ENCODE measurements at places on chromosomes 2 and 18. TPM values are rescaled to one million over a fixed set of nuclear protein-coding genes. Genes with fewer than 3 reads are reported as not detected.
A peak's percentile ranks its signal among the peaks of the same experiment; 100 is the strongest.

The EN1 gene
- total RNA-seq, result 12.6 TPM

- DNase-seq, result no peak
- H3K36me3 ChIP-seq, result no peaks in the 10 kb centered on the region
- peaks cover 13% of the 10 kb centered on the region for H3K27me3 ChIP-seq
- H3K27ac ChIP-seq, result no peak overlapping the region
- H3K4me3 ChIP-seq, result no peak overlapping the region
Observed at GRCh38 chr2:56211048-56211447, 27.3 kb downstream of the CCDC85A start.

- peaks cover 8% of the 10 kb centered on the region for H3K36me3 ChIP-seq
- H3K27me3 ChIP-seq, result no peaks in the 10 kb centered on the region
- no peak for DNase-seq
- peaks cover 8% of the 10 kb centered on the region for H3K4me1 ChIP-seq
Observed at GRCh38 chr18:49250816-49251388, 209.5 kb downstream of the DYM start.

The SP9 gene
- 1.9 TPM for total RNA-seq

DNA sequence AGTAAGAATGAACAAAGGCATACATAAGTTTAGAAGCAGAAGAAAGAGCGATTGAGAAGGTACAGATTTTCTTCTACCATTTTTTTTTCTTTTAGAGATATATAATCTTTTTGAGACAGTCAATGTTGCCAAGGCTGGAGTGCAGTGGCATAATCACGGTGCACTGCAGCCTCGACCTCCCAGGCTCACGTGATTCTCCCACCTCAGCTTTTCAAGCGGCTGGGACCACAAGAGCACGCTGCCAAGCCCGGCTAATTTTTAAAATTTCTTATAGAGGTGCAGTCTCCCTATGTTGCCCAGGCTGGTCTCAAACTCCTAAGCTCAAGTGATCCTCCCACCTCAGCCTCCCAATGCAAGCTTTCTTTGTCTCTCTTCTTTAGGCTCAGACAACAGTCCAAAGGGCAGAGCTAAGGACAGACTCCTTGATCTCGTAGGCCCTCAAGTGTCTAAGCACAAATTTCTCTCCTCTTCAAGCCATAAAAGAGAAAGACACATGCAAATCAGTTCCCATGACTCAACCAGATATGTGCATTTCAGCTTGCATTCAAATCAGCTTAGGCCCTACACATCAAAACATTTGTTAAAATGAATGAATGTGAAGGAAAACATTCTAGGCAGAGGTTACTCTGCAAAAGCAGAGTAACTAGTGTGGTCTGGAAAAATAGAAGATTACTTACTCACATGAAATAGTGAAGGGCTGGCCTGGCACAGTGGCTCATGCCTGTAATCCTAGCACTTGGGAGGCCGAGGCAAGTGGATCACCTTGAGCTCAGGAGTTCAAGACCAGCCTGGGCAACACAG is 18.0 kb downstream of the ITSN2 start:
- H3K36me3 ChIP-seq, result no peaks in the 10 kb centered on the region
- H3K4me1 ChIP-seq, result peaks cover 4% of the 10 kb centered on the region
- no peak overlapping the region for H3K27ac ChIP-seq
- H3K4me3 ChIP-seq, result no peak overlapping the region

GRCh38 chr2:41598161-41598894 is 449.5 kb upstream of the PKDCC start:
- no peaks in the 10 kb centered on the region for H3K27me3 ChIP-seq
- no peaks in the 10 kb centered on the region for H3K36me3 ChIP-seq
- H3K4me1 ChIP-seq, result no peaks in the 10 kb centered on the region
- no peak overlapping the region for H3K4me3 ChIP-seq
- H3K27ac ChIP-seq, result peak overlapping the region; percentile 7

The CNGA3 gene
- total RNA-seq, result 0.84 TPM

The PFN4 gene
- total RNA-seq, result 1.3 TPM

- peaks cover 58% of the 10 kb centered on the region for H3K4me1 ChIP-seq
- DNase-seq, result no peak
- H3K4me3 ChIP-seq, result no peak overlapping the region
- no peak overlapping the region for H3K27ac ChIP-seq
- peaks cover 6% of the 10 kb centered on the region for H3K36me3 ChIP-seq
Observed at GRCh38 chr2:121475811-121476571, 54.7 kb upstream of the RNU4ATAC start.

DNA sequence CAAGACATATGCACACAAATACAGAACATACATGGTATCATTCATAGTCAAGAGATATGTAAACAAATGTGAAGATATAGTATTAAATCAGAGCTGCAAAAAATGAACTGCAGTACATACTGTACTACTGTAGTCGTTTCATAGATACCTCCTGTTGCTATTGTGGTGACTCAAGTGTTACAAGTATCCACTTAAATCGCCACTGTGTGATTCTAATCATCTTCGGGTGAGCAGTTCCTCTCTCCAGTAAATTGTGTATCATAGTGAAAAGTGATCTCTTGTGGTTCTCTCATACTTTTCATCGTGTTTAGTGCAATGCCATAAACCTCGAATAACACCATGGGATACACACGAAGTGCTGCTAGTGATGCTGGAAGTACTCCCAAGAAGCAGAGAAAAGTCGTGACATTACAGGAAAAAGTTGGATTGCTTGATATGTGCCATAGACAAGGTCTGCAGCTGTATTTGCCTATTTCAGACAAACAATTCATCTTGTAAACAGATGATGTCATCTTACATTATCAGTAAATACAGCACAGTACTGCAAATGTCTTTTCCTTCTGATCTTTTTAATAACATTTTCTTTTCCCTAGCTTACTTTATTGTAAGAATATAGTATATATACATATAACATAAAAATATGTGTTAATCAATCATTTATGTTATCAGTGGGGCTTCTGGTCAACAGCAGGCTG is 222.2 kb downstream of the BCL11A start:
- H3K4me3 ChIP-seq, result no peak overlapping the region
- no peak overlapping the region for H3K27ac ChIP-seq
- peaks cover 10% of the 10 kb centered on the region for H3K4me1 ChIP-seq

The CCDC74A gene
- 24.0 TPM for total RNA-seq

DNA sequence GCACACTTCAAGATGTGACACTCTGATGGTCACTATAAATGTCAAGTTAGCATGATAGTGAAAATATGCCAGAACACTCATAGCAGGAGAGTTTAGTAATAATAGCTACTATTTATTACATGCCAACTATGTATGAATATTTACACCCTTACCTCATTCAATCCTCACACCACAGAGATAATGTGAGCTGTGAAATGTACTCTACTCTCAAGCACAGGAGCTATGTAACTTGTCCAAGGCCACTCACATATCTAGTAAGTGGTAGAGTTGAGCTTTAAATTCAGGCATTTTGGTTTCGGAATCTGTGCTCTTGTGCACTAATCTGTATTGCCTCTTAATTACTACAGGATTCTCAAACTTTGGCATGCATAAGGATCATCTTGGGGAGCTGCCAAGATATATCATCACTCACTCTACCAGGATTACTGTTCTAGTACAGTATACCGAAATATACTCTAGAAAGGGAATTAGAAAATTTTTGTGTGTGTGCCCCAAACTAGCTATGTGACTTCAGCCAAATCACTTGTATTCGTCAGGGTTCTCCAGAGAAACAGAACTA is 154.3 kb downstream of the PLCL1 start:
- H3K36me3 ChIP-seq, result no peaks in the 10 kb centered on the region
- no peak for DNase-seq
- no peak overlapping the region for H3K27ac ChIP-seq
- no peaks in the 10 kb centered on the region for H3K4me1 ChIP-seq
- H3K27me3 ChIP-seq, result no peaks in the 10 kb centered on the region
- no peak overlapping the region for H3K4me3 ChIP-seq

The CHN1 gene
- total RNA-seq, result 58.7 TPM

DNA sequence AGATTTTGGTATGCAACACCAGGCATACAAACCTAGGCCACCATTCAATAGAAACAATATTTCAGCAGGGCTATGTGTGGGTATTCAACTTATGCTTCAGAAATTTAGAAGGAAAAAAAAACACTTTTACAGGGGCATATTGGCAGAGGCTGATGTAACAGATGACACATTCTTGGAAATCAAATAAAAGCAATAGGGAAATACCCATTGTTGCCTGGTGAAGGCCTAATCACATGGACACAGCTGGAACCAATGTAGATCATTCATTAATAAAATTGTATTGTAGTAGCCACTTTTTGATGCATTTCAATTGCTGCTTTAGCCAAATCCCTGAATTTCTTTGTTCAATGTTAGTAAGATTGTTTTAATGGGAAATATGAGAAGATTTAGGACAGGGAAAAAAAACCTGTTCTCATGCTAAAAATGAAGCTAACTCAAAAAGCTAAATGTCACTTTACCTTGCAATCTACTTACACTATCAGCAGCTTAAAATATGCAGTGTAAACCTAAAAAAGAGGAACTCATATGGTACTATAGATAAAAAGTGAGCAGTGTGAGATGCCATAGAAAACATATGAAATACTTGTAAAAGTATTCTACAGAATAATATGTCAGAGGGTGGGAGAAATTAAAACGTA is 289.4 kb downstream of the ZEB2 start:
- H3K4me1 ChIP-seq, result peaks cover 21% of the 10 kb centered on the region
- H3K27me3 ChIP-seq, result no peaks in the 10 kb centered on the region
- peak overlapping the region; percentile 35 for H3K27ac ChIP-seq
- no peaks in the 10 kb centered on the region for H3K36me3 ChIP-seq

GRCh38 chr2:8514796-8515758 is 166.8 kb upstream of the ID2 start:
- H3K4me1 ChIP-seq, result no peaks in the 10 kb centered on the region
- no peak for DNase-seq
- H3K4me3 ChIP-seq, result no peak overlapping the region
- no peaks in the 10 kb centered on the region for H3K27me3 ChIP-seq

The ELOA2 gene
- not detected for total RNA-seq

GRCh38 chr2:217956586-217957457 is 46.0 kb downstream of the TNS1 start:
- H3K4me3 ChIP-seq, result no peak overlapping the region
- H3K4me1 ChIP-seq, result peaks cover 8% of the 10 kb centered on the region
- no peak overlapping the region for H3K27ac ChIP-seq
- no peaks in the 10 kb centered on the region for H3K36me3 ChIP-seq

DNA sequence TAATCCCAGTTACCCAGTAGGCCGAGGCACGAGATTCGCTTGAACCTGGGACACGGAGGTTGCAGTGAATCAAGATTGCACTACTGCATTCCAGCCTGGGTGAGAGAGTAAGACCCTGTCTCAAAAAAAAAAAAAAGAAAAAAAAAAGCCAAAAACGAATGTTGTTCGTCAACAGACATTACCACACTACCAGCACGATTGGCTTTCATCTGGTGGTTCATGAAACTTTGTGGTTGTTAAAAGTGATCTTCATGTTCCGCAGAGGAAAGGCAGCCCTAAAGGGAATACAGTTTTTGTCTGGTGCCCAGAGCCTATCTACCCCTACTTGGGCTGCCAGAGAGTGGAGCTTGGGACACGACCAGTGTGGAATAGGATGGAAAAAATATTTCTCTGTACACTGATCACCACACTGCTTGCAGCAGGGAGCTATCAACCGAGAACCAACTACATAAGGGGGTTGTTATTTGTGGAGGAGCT is 13.6 kb upstream of the CXCR4 start:
- no peaks in the 10 kb centered on the region for H3K36me3 ChIP-seq
- H3K4me3 ChIP-seq, result no peak overlapping the region
- no peak for DNase-seq
- no peaks in the 10 kb centered on the region for H3K27me3 ChIP-seq

Data from neural crest cell (in vitro differentiated cells).